Hematopoietic multipotent progenitor cell treated with erythropoietin and hydrocortisone succinate and interleukin-3 and kit ligand, for 15 days (in vitro differentiated cells): ENCODE measurements at places on chromosomes 2 and 18.

DNA sequence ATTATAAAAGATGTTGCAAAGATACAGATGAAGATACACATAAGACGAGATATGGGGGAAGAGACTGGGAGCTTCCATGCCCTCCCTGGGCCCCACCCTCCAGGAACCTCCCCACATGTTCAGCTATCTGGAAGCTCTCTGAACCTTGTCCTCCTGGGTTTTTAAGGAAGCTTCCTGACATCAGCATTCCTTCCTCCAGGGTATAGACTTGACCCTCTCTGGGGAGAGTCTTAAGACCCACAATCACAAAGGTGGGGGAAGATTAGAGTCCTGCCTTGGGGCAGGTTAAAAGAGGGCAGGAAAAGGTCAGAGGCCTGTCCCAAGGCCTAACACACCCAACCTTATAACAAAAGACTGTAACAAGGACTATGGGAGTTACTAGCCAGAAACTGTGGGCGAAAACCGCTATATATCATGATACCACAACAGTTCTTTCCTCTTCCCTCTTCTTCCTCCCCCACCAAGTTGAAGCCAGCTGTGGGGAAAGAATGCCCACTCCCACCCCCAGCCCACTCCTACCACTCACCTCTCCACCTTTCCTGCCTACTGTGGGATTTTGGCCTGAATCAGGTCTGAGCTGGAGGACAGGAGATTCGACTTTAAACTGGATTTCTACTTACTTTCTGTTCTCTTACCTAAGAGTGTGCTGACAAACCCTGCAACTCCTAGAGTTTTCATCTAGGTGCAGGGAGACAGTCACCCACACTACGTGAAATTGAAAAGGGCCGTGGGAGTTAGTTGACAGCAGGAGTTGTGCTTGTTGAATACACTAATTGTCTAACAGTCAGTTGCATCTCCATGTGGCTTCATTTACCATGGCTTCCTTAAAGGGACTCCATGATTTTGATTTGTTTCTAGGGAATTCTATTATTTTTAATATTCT is 105.0 kb downstream of the LAMA3 start:
- DNase-seq, result no peak

DNA sequence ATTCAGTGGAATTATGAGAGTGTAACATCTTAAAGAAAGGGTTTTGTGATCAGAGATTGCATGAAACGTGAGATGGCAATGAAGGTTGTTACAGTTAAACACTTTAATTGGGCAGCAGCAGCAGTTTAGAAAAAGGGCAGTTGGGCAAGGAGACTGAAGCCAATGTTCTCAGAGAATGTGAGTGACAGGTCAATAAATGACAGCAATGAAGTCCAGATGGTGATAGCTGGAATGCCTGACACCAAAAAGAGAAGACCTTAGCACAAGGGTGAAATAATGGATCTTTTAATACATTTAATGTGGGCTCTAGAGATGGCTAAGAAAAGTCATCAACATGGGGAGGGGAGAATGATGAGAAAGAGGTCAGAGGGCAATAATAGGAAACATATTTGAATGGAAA is 89.4 kb upstream of the CDH7 start:
- no peak for DNase-seq

- no peak for DNase-seq
Observed at GRCh38 chr2:209565896-209566582, 142.2 kb downstream of the MAP2 start.

- no peak for DNase-seq
Observed at GRCh38 chr2:54406031-54406430, 50.1 kb upstream of the SPTBN1 start.

GRCh38 chr2:155308367-155309009 is 610.0 kb downstream of the KCNJ3 start:
- DNase-seq, result no peak

DNA sequence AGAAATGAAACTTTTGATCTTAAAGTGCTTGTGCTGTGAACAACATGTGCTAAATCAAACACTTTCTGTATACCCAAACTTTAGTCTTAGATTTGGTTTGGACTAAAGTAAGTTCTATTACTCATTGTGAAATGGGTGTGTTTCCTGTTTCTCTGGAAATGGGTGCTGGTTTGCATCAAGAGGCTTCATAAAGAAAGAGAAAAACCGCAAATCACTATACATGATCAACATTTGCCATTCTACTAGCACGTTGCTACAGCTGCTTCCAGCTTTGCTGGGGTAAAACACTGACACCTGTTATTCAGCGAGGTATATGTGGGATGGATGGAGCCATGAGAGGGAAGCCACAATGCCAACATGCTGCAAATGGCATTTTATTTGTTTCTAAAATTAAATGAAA is 547.0 kb upstream of the ACVR2A start:
- no peak for DNase-seq

- DNase-seq, result no peak
Observed at GRCh38 chr2:221787561-221787960, 215.5 kb upstream of the EPHA4 start.
